T-helper 17 cell (primary cell): ENCODE measurements at places on chromosomes 5 and 9. TPM values are rescaled to one million over a fixed set of nuclear protein-coding genes. Genes with fewer than 3 reads are reported as not detected.

The CREBRF gene
- 110 TPM for total RNA-seq

The HCN1 gene
- total RNA-seq = not detected

The SLC27A6 gene
- total RNA-seq = not detected

The HAVCR1 gene
- total RNA-seq = 1.4 TPM

The IL9 gene
- total RNA-seq = not detected

The IFNA14 gene
- not detected for total RNA-seq

The TMEFF1 gene
- not detected for total RNA-seq

The SPATA31E1 gene
- total RNA-seq = not detected

The ANKRD31 gene
- total RNA-seq = 0.37 TPM

The WDR31 gene
- 0.86 TPM for total RNA-seq

The CD14 gene
- total RNA-seq = 9.2 TPM

The IL13 gene
- total RNA-seq = not detected

The NR2F1 gene
- not detected for total RNA-seq
